HT-29 (cell line): ENCODE measurements at places on chromosomes 11 and 22.
A peak's percentile ranks its signal among the peaks of the same experiment; 100 is the strongest.

DNA sequence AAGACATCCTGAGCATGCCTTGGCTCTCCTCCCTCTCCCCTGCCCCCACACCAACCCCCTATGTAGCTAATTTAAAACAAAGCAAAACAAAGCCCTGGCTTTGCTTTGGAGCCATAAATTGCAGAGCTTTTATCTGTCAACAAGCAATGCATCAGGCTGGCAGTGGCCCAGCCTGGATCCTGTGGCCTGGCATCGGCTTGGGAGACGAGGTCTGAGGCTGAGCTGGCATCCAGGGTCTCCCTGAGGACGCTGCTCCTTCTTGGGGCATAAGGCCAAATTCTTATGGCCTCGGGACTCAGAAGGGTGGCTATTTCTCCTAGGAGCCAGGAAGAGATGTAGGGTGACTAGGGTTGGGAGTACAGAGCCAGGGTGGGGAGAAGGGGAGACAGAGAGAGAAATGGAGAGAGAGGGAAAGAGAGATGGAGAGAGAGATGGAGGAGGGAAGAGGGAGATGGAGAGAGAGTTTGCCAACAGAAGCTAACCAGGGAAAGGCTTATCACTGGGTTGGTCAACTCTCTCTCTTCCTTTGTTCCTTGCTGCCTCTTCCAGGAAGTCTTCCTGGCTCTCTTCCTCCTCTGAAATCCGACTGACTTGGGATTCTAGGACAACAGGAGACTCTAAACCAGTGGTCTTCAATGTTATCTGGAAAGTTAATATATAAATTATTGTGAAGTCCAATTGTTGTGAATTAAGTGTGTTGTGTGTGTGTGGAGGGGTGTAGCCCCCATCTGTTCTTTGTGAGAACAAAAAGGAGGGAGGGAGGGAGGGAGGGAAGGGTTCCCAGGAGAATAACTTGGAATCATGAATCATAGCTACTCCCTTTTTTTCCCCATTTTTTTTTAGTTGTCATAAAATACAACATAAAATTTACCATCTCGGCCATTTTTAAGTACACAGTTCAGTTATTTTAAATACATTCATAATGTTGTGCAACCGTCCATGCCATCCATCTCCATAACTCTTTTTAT lies 29.1 kb downstream of the TSPAN18 start:
- DNase-seq: no peak

DNA sequence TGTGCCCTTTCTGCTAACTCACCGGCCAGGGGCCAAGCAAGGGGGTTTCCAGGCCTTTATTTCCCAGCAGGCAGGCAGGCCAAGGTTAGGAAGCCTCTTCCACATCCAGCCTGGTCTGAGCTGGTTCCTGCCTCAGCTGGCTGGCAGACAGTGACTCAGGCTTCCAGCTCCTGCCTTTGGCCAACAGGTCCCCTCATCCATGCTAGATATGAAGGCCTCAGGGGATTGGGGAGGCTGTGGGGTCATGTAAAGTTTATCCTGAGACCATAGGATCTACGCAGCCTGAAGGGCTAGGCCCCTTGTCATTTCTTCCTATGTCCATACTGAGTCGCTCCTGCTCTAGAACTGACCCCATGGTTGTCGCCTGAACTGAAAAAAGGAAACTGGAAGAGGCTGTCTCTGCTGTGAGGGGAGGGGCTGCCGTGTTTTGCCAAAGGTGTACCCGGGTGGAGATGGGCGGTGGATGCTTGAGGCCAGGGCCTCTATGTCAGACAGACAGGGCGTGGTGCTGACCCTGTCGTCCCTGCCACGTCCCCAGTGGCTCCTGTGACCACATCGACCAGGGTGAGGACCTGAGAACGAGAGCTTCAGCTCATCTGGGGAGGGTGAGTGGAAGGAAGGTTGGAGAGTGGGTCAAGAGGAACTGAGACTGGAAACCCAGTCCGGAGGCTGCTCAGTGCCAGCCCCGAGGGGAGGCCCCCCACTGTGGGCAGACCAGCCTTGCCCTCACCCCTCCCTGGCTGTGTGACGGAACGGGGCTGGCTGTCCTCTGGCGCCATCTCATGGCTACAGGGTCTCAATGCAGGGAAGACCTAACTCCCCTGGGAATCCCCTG lies 17.0 kb downstream of the P2RY6 start:
- DNase-seq: peak; percentile 77

- DNase-seq: no peak
Measured at GRCh38 chr22:46851311-46851710, 88.9 kb downstream of the TBC1D22A start.

DNA sequence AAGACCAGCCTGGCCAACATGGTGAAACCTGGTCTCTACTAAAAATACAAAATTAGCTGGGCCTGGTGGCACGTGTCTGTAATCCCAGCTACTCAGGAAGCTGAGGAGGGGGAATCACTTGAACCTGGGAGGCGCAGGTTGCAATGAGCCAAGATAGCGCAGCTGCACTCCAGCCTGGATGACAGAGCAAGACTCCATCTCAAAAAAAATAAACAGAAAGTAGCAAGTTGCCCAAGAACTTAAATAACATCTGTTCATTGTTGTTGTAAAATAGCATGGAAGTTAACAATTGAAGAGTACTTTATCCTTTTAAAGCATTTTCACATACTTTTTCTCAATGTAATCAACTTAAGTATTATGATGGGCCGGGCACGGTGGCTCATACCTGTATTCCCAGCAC lies 5.7 kb downstream of the AMBRA1 start:
- DNase-seq: no peak

GRCh38 chr22:36239150-36239400 lies 252 bp downstream of the APOL2 start:
- no peak for DNase-seq

DNA sequence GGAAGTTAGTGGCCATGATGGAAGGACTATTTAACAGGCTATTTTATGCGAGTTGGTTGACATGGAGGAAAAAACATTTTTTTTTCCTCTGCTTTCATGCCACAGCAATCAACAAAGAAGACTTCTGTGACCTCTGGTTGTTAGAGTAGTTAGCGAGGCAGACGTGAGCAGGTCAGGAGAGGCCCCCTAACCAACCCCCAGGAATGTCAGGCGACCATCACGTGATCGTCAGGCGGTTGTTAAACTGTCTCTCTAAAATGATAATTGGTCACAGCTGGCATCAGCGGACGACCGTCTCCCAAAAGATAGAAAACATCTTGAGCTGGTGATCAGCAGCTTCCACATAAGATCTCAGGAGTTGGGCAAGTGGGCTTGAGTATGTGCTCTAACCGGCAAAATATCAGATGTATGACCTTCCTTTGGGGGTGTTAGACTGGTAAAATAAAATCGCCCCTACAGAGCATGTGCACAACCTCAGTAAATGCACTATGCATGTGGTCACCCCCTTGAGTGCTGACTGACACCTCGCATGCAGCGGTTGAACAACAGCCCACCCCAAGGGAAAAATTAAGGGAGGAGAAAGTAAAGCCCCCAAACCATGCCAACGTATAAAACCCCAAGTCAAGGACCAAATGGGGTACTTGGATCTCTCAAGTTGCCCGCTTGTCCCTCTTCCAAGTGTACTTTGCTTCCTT lies 20.9 kb upstream of the NARS2 start:
- no peak for DNase-seq

DNA sequence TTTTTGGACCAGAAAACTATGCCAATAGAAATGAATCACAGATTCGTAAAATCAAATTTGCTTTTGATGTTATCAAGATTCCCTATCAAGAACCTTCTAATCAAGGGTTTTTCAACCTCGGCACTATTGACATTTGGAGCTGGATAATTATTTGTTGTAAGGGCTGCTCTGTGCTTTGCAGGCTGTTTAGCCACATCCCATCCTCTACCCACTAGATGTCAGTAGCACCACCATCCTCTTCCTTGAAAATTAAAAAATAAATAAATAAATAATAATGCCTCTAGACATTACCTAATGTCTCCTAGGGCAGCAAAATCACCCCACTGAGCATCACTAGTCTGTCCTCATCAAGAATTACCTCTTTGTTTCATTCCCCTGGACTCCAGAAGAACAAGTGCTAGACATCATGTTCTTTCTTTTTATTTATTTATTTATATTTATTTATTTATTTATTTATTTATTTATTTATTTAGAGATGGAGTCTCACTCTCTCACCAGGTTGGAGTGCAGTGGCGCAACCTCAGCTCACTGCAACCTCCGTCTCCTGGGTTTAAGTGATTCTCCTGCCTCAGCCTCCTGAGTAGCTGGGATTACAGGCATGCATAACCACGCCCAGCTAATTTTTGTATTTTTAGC lies 744.7 kb downstream of the KCNA4 start:
- DNase-seq: peak; percentile 61
